ENCODE measurements at places on chromosomes 6 and 20.

- DNase-seq: no peak
Observed at GRCh38 chr6:22083119-22083518, 213.7 kb downstream of the PRL start.

GRCh38 chr20:23606652-23607049 lies 934 bp upstream of the CST9 start:
- peak; percentile 15 for DNase-seq

DNA sequence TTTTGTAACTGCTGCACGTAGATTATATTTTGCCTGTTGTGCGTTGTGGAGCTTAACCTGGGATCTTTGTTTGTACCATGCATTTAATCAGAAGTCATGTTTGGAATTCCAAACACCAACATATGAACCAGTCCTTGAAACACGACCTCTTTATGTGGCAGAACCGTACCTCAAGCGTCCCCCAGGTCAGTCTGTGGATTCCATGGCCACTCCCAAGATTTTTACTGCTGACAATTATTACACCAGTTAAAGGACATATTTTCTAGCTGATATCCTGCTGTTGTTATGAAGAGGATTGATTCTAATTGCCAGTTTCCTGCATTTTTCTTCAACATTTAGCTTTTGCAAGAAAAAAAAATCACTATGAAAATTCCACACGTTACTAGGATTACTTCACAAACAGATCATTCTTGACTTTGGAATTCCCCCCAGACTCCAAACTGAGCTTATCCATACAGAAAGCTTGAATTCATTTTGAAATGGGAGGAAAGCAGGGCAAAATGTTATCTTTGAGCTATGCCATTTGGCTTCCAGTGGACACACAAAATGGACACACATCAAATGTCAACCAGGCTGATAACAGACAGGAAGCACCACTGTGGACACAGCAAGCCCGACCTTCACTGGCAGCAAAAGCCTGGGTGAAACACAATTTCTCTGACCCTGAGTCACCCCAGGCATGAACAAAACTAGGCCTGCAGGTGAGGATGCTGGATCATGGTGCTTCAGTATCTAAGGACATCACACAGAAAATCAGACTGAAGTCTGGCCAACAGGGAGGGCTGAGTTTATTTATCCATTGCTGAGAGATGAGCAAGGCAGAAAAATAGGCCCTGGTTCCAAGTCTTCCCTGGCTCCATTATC lies 542.9 kb upstream of the JAG1 start:
- DNase-seq: no peak

DNA sequence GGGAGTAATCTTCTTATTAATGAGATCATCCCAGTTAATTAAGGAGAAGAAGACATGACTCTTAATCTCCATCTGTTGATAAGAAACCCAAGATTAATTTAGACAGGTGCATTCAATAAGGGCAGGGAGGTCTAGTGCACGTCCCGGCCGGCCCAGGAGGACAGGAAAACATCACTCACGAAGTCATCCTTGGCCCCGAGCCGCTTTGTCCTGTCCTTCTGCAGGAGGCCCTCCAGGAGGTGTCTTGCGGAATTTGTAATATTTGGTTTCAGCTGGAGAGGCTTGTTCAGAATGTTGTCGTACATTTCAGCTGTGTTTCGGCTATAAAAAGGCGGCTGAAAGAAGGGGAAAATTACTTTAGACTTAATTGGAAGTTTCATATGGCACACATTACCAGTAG lies 118.4 kb upstream of the SLC2A12 start:
- no peak for DNase-seq

DNA sequence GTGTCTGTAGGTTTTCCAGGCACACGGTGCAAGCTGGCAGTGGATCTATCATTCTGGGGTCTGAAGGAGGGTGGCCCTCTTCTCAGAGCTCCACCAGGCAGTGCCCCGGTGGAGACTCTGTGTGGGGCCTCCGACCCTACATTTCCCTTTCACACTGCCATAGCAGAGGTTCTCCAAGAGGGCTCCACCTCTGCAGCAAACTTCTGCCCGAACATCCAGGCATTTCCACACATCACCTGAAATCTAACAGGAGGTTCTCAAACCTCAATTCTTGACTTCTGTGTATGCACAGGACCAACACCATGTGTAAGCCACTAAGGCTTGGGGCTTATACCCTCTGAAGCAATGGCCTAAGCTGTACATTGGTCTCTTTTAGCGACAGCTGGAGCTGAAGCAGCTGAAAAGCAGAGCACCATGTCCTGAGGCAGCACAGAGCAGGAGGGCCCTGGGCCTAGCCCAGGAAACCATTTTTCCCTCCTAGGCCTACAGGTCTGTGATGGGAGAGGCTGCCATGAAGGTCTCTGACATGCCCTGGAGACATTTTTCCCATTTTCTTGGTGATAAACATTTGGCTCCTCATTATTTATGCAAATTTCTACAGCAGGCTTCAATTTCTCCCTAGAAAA lies 253.3 kb downstream of the ERMARD start:
- DNase-seq: no peak

GRCh38 chr20:47668313-47669151 lies 116.7 kb downstream of the SULF2 start:
- no peak for DNase-seq

DNA sequence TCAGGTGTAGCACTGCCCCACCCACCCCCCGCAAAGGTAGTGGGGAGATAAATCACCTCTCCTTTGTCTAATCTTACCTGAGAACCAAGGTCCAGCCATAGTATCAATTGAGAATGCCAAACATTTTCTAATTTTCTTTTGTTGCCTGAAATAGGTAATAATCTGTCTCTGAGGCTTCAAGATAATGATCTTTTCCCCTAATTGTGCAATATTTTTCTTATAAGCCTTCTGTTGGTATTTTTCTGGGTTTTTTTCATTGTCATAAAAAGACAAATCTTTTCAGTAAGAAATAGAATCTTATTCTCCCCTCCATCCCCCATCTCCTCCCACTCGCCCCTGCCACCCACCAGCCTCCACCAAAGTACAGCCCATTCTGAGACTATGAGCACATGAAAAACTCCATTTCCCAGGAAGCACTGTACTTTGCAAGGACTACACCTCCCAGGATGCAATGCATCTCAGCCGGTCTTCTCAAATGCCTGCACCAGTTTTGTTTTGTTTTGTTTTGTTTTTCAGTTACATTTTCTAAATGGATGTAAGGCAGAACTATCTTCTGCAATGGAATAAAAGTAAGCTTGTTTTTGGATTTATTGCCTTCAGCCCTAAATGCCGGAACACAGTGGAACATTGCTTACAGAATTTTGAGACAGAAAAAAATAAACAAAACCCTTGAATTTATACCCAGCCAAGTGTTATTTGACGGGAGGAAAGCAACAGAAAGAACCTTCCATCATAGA lies 268.0 kb downstream of the TFAP2A start:
- DNase-seq: no peak

DNA sequence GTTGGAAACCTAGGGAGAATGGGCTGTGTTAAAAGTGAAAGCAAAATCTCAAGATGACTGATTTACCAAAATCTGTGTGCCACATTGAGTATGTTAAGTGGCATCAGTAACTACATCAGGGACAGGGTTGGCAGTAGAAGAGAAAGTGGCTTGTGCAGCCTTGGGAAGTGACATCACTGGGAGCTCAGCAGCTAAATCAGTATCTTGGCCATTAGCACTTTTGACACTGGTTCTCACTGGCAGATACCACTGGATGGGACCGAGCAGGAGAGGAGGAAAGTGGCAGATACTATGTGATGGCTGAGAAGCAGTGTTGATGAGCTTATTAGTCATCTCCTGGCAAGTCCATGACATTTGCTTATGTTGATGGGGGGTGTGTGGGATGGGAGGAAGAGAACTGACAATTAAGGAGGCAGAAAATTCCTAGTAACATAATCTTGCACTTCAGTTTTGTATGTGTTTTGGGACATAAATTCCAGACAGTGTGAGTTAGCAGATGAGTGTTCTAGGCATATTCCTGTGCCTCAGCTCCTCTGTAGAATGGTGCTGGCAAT lies 322.2 kb downstream of the SOX4 start:
- no peak for DNase-seq

DNA sequence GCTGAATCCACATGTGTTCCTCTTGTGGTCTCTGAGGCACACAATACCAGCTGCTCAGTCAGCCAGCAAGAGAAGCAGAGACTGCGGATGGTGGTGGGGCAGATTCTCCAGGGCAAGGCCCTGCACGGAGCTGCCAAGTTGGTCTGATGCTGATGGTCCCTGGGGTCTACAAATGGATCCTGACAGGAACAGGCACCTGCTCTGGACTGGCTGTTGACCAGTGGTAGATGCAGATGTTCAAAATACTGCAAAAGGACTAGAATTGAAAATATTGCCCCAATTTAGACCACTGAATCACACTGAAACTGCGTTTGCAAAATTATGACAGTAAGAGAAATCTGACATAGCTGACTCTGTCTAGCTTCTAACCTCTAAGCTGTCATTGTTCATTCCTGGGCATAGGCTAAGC lies 29.6 kb upstream of the TUBB2A start:
- DNase-seq: no peak

GRCh38 chr6:108452711-108453195 lies 108.0 kb upstream of the FOXO3 start:
- DNase-seq: no peak

DNA sequence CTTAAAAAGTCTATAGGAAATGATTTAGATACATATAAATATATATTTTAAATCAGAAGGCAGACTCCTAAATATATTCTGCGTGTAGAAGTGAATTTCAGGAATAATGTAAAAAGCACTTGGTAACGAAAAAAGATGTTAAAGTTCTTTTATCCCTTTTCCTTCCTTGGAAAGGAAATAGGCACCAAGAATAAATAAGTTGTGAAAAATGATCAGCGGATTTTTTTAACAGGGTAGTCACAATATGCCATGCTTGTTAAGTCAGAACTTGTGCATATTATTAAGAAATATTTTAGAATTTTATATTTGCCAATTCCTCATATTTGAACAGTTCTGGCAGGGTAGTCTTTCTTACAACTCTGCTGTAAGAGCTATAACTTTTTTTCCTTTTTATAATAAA lies 173.8 kb downstream of the CD83 start:
- DNase-seq: no peak

GRCh38 chr6:111129013-111129412 lies 41.7 kb downstream of the SLC16A10 start:
- no peak for DNase-seq

DNA sequence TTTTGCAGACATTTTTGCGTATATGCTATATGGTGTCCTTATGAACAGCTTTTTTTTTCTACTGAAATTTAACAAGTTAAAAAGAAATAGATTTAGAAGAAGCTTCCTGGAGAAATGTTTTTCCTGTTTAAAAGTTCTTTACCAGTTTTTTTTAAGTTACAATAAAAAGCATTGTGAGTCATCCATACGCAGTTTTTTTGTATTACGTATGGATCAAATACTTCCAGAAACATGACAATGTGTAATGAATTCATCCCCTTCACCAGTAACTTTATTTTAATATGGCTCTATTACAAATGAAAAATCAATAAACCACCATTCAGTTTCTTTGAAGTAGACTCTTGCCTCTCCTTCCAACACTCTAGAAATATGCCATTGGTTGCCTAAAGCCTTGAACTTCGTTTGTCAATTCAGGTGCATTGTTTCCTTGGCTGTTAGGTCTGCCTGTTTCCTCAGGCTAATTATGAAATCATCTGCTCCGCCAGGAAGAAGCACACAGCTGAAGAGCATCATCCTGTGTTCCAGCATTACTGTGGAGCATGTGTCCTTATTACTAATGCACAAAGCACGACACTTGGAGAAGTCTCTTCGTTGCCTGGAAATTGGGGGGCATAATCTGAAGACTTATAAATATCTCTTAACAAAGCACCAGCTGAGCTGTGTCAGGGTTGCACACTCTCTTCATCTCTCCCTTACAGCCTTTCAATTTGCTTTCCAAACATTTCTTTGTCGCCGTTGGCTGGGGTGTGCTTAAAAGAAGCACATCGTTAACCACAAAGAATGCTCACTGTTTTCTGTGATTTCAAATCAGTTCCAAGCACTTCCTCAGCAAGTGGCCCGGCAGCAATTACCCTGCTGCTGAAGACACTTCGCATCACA lies 9.6 kb downstream of the MOXD1 start:
- DNase-seq: no peak

DNA sequence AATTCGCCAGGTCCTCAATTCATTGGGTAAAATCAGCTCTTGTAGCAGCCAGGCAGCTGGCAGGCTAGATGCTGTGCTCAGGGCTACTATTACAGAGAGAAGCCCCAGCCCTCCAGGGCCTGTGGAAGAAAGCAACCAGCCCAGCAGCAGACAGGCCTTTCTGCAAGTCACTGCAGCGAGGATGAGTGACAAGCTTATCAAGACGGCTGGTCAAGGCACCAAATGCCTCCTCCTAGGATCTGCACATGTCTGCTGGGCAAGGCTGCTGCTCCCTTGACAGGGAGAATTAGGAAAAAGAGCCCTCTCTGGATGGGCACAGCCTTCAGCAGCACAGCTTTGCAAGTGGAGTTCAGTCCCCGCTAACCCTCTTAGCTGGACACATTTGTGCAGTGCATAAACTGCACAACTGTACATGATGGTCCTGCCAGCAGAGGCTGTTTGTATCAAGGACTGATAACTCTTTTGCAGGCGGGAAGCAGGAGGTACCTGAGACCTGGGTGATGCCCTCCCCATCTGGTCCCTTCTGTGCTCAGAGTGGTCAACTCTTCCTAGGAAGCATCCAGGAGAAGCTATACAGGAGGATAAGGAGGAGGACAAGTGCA lies 89.9 kb downstream of the CDC5L start:
- DNase-seq: no peak

GRCh38 chr6:116467096-116467495 lies 5.9 kb downstream of the CALHM6 start:
- no peak for DNase-seq

- no peak for DNase-seq
Observed at GRCh38 chr20:47248448-47248966, 108.0 kb downstream of the ZMYND8 start.

GRCh38 chr20:2005359-2005758 lies 11.5 kb upstream of the PDYN start:
- DNase-seq: no peak

GRCh38 chr6:44145839-44146238 lies 12.8 kb upstream of the CAPN11 start:
- no peak for DNase-seq

GRCh38 chr20:8372824-8373380 lies 240.8 kb downstream of the PLCB1 start:
- DNase-seq: no peak

DNA sequence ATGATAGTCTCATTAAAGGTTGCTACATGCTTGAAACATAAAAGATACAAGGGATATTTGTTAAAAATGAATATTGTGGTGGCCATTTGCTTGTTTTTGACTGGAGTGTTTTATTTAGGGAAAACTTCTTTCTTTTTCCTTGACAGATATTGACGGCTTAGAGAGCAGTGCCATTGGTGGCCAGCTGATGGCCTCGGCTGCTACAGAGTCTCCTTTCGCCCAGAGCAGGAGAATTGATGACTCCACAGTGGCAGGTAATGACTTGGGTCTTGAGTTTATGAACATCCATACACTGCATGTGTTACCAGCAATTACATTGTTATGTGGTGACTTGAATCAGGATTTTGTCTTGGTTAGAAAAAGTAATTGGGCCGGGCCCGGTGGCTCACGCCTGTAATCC lies 67.5 kb upstream of the PBOV1 start:
- DNase-seq: no peak

All from activated CD8-positive, alpha-beta memory T cell treated with anti-CD3 and anti-CD28 coated beads for 4 hours (primary cell).